ENCODE measurements at places on chromosomes 12 and 14.

DNA sequence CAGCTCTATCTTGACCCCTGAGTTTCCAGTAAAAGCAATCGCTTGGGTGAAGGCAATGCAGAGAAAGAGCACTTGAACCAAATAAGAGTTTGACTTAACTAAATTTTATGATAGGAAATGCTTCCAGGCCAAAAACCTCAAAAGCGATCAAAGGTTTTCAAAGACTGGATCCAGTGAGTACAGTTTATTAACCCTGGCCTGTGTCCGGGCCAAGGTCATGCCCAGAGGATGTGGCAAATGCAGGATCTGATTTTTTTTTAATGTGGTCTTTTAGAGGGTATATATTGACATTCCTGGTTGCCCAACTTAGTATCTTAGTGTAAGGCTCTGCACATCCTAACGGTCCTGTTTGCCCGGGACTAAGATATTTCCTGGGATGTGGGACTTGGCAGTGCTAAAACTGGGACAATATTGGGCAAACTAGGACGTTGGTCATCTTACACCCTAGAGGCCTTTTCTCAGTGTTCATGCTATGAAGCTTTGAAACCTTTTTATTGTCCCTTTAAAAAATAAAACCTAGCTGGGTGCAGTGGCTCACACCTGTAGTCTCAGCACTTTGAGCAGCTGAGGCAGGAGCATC, 40.1 kb upstream of the TMED10 start:
- no peak for DNase-seq

- no peak for DNase-seq
Measured at GRCh38 chr12:126772171-126772864, 1494.7 kb upstream of the TMEM132C start.

- no peak for DNase-seq
Measured at GRCh38 chr12:1966561-1967226, 37.6 kb downstream of the DCP1B start.

DNA sequence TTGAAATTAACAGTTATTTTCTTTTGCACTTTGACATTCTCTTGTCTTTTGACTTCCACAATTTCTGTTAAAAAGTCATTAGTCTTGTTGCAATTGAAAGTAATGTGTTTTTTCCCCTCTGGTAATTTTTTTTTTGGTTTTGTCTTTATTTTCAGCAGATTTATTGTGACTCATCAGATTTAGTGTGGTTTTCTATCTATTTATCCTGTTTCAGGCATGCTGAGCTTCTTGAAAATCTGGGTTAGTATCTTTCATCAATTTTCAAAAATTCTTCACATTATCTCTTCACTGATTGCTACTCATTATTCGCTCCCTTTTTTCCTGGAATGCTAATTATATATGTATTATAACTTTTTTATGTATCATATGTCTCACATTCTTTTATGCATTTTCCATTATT, 15.3 kb upstream of the NTF3 start:
- DNase-seq, result no peak

- no peak for DNase-seq
Measured at GRCh38 chr14:36495666-36496065, 24.4 kb downstream of the NKX2-1 start.

DNA sequence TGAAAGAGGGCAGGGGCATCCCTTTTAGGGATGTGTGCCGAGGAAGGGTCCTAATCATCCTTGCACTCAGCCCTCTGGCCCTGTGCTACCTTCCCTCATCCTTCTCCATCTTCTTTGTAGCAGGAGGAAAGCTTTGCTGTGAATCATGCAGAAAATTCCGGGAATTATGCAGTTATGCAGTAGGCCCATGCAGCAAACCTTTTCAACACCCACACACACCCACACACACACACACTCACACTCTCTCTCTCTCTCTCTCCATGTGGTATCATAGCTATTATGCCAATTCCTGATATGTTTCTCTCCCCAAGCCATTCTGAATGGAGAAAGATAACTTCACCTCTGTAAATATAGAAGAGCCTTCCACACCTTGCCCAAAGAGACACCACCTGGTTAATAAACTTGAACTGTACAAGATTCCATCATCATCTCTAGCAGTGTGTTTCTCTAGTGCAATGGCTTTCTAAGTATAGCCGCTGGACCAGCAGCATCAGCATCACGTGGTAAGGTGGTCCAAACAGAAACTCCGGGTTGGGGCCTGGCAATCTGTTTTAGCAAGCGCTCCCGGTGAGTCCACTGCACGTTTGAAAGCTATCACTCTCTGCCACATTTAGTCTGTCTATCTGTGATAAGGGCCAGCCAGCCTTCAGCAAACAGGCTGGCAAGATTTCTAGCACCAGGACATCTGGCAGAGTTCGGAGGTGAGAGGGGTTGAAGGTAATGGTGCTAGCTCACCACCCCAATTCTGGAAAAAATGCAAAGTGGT, 57.6 kb downstream of the MDM2 start:
- no peak for DNase-seq

- no peak for DNase-seq
Measured at GRCh38 chr14:59294662-59294992, 106.2 kb downstream of the DAAM1 start.

- DNase-seq, result peak; percentile 50
Measured at GRCh38 chr14:65506801-65507200, 94.3 kb downstream of the FUT8 start.

DNA sequence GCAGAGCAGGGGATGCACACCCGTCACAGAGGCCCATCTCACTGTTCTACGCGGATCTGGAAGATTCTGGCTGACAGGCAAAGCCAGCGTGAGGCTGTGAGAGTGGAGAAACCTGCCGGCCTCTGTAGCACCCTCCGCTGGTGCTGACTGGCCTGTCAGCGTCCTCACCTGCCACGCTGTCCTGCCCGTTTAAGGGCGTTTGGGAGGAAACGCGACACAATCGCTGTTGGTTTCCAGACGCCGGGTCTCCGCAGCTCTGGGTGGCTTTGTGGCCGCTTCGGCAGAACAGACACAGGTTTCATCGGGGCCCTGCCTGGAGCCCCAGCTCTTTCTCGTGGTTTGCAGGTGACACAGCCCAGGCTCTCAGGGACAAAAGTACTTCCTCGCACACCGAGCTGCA, 70.6 kb downstream of the NOC4L start:
- no peak for DNase-seq

DNA sequence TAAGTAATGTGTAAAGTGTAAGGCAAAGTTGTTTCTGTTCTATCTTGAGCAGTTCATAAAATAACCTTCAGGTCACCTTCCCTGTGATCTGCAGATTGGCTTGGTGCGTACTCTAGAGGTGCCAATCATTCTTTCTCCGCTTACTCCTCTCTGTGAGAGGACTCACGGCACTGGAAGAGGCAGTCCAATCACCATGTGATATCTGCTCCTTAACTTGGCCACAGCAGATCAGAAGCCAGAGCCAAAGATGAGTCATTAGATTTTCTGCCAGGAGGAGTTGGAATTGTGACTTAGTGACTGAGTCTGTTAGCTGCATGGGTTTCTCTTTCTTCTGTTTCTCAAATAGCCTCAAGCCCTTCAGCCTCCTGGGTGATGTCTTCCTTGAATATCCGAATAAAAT, 165.5 kb downstream of the SLC41A2 start:
- no peak for DNase-seq

DNA sequence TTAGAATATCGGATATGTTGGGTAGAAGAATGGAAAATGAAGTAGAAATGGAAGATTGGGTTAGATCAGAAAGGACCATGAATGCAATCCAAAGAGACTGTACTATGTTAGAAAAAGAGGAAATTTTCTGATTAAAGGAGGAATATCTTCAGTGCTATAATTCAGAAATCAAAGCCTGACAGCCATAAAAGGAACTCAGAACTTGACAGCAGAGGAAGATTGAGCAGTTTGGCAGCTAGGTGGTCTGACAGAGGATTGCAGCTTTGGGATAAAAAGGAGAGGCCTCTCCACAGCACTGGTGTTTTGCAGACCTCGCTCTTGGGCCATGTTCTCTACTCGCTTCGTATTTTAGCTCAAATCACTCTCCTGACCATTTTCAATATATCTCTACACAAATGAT, 354.8 kb upstream of the SOX5 start:
- no peak for DNase-seq

DNA sequence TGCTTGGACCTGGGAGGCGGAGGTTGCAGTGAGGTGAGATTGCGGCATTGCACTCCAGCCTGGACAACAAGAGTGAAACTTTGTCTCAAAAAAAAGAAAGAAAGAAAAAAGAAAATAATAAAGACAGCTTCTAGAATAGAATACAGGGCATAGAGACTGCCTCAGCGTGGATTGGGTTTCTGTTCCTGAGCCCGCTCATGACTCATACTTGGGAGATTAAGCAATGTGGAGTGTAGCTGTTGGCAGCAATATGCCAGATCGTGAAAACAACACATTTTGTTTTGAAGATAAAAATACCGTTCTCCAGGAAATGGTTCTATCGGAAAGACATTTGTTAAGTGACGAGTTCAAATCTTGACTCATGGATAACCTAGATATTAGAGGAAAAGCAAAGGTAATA, 67.2 kb downstream of the GLT1D1 start:
- no peak for DNase-seq

- no peak for DNase-seq
Measured at GRCh38 chr14:73245480-73246325, 8.4 kb downstream of the PAPLN start.

GRCh38 chr12:1853716-1854115, 33.4 kb downstream of the LRTM2 start:
- DNase-seq, result no peak

- DNase-seq, result no peak
Measured at GRCh38 chr14:92528486-92529100, 15.0 kb downstream of the RIN3 start.

GRCh38 chr12:76123259-76124212, 39.1 kb upstream of the NAP1L1 start:
- DNase-seq, result no peak

GRCh38 chr12:87336814-87337336, 692.3 kb downstream of the C12orf50 start:
- DNase-seq, result no peak

DNA sequence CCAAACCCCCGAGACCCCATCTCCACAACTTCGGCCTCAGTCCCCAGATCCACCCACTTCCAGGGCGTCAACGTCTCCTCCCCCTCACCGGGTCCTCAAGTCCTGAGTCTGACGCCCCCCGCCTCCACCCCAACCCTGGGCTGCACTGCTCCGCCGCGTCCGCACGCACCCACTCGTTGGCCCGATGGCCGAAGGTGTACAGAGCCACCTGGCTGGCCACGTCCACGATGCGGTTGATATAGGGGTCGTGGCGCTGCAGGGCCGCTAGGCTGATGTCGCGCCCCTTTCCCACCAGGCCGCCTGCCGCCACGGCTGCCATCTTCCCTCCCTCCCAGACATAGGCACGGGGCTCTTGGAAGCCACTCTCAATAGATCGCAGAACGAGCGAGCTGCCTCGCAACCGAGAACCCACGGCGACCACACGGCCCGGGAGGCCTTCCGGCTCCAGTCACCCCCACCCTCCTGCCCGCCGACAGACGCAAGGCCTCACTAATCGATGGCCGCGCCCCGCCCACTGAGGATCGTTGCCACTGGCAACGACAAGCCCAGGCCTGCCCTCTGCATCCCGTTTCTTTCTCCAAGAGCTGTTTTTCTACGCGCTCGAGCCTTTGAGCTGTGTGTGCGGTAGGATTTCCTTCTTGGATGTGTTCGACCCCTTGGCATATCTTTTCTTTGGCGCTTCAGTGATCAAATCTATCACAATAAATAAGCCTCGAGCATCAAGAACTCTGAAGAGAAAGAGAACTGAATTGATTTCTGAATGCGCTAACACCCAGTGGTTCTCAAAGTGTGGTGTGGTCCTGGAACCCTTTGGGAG, at the start of gene DCP1B:
DCP1B (minus strand) TSS at position 345 of the 817 bp plus-strand sequence; CDS start at position 319, 26 bp downstream.
- DNase-seq, result peak; percentile 81

- no peak for DNase-seq
Measured at GRCh38 chr14:98167705-98168104, 1104.3 kb downstream of the BCL11B start.

GRCh38 chr12:30939234-30939633, 12.7 kb downstream of the TSPAN11 start:
- DNase-seq, result no peak

DNA sequence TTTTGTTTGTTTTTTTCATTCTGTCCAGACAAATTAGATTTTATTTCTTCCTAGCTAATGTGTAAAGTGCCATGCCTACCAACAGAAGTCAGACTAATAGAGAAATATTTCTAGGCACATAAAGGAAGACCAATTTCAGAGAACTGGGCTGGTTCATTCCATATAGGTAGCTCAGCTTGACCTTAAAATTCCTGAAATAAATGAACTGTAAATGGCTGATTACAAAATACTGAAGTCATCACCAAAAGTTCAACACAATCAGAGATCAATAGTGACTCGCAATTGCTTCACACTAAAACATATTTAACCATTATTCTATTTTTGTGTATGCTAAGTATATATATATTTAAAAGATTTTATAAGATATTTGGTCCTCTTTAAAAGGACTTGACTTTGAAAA, 34.2 kb downstream of the PTPRB start:
- DNase-seq, result no peak

GRCh38 chr12:30507576-30507975, 188.1 kb downstream of the IPO8 start:
- no peak for DNase-seq

DNA sequence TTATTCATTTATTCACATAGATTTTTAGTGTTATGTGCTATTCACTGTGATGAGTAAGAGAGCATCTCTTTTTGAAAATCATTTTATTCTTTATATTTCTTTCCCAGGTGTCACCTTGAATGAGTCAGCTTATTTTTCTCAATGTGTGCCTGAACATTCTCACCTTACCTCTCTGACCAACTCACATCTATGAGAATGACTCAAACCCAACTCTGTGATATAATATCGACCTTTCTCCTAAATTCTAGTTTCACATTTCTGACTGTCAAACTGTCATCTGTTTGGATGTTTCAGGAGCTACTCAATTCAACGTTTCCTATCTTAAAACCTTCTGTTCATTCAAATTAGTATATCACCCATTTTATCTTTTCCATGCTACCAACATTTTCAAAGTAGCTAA, 630.8 kb downstream of the RERGL start:
- no peak for DNase-seq

DNA sequence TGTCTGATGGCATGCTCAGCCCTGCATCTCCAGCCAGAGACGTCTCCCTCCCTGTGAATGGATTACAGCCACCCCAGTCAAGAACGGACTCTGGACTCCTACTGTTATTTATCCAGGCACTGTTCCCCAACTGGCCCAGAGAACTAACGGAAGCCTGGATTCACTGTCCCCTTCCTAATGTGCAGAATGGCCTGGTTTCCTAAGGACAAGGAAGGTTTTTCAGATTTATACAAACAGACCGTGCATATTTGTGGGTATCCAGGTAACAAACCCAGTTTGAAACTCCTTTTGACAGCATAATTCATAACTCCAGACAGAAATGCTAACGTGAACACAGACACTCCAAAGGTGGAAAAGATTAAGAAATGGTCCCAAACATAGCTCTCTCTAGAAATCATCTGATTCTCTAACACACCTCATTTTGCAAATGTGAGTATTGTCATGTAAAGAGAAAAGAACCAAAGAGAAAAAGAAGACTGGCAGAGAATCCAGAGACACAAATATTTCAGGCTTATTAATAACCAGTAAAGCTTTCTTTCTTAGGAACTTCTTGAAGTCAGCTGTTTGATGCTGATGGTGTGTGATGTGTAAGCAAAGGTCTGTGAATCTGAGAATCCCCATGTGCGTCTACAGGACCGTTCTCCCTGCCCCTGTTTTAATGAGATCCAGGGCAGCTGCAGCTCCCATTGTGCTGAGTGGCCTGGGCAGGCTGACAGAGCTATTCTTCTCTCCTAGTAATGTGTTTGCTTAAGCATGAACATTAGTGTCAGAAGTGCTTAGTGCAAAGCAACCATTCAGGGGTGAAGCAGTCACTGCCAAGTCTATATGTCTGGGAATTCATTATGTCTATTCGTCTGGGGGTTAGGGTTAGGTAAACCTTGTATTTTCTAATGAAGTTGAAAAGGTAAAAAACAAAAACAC, 86.8 kb upstream of the HIF1A start:
- DNase-seq, result peak; percentile 83
